ENCODE measurements at places on chromosomes 6 and 20. TPM values are rescaled to one million over a fixed set of nuclear protein-coding genes. Genes with fewer than 3 reads are reported as not detected.

GRCh38 chr20:46683939-46684750 lies 5.1 kb downstream of the TP53RK start:
- DNase-seq = no peak

DNA sequence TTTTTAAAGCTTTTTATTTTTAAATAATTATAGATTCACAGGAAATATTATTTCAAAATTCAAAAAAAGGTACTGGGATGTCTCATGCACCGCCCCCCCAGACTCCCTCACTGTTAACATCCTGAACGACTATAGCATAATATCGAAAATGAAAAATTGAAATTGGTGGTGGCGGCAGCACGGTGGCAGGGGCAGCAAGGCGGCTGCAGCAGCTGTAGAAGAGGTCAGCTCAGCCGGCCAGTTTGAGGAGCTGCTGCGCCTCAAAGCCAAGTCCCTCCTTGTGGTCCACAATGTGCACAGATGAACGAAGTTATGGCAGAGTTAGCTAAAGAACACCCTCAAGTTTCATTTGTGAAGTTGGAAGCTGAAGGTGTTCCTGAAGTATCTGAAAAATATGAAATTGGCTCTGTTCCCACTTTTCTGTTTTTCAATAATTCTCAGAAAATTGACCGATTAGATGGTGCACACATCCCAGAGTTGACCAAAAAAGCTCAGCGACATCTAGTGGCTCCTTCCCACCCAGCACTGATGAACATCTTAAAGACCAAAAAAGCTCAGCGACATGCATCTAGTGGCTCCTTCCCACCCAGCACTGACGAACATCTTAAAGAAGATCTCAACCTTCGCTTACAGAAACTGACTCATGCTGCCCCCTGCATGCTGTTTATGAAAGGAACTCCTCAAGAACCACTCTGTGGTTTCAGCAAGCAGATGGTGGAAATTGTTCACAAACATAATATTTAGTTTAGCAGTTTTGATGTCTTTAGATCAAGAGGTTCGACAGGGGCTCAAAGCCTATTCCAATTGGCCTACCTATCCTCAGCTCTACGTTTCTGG lies 100.8 kb downstream of the FAM217A start:
- DNase-seq = peak; percentile 62

DNA sequence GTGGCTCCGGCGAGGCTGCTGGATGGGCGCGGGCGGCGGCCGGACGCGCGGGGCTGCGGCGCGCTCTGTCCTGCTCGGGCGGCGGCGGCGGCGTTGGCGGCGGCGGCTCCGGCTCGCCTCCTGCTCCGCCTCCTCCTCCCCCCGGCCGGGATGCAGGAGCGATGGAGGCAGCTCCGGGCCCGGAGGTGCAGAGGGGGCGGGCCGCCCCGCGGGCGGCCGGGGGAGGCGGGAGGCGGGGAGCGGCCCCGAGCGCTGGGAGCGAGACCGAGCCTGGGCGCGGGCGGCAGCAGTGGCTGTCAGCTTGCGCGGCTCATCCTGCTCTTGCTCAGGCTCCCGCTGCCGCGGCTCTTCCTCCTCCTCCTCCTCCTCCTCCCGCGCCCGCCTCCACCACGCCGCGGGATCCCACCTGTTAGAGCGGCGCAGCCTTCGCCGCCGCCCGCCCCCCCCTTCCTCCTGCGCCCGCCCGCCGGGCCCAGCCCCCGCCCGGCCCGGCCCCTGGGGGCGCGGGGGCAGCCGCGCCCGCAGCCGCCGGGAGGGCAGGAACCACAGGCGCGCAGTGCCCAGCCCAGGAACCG lies at the start of gene NOL4L:
Gene NOL4L, minus strand, starts transcription at position 323 of the 575 bp plus-strand sequence. CDS start 443 bp downstream, outside the sequence.
- peak; percentile 58 for DNase-seq

DNA sequence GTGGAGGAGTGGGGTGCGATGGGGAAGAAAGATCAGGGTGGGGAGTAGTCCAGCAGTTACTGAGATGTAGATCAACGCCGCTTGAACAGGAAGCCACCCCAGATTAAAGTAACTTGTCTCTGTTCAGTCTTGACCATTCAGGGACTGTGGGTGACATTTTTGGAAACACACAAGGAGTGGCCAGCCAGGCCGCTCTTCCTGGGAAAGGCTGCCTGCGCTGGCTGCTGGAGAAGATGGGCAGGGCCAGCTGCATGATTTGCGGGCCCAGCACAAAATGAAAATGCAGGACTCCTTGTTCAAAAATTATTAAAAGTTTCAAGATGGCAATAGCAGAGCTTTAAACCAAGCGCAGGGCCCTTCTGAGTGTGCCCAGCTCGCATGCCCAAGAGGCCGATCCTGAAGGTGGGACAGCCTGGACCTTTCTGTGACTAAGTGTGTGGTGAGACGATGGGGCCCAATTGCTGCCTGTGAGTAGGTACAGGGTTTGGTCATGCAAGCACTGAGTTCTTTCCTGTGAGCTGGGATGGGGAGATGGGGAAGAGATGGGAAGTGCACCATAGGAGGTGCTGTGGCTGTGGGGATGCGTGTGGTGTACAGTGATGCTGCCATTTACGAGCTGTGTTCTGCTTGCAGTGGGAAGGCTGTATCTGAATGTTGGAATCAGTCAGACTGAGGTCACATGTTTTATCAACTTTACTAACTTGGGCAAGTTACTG lies 51.3 kb downstream of the DAAM2 start:
- DNase-seq = no peak

GRCh38 chr6:52622810-52623209 lies 46.0 kb upstream of the TRAM2 start:
- DNase-seq = no peak

DNA sequence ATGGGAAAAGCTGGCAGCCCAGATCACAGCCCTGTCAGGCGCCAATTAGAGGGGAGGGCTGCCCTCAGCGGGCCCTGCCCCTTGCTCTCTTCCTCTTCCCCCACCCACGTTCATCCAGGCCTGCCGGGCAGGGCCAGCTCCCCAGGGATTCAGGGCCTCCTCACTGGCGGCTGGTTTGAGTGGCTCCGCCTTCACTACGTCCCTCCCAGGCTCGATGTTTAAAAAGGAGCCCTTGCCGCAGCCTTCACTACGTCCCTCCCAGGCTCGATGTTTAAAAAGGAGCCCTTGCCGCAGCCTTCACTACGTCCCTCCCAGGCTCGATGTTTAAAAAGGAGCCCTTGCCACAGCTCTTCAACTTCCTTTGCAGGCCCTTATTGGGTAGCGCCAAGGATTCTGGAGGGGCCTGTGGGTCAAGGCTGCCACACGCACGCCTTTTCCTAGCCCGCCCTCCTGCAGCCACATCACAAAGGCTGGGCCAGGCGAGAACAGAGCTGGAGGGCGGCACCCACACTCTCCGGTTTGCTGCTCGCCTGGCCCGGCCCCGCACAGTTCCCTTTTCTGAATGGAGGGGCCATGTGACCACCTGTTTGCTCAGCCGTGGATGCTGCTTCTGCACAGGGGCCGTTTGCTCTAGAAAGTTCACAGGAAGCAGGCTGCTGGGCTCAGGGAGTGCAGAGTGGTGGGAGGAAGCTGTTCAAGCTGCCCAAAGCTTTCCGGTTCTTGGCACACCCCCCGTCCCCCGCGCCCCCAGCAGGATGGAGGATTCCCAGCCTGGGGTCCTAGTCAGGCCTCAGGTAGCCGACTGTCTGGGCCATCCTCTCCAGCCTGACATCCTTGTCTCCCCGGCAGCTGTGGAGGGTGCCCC lies 1.6 kb downstream of the SLC17A9 start:
- DNase-seq = peak; percentile 81

- DNase-seq = peak; percentile 63
Observed at GRCh38 chr6:16318538-16318937, 80.2 kb downstream of the GMPR start.

GRCh38 chr6:166221040-166221439 lies 53.4 kb upstream of the TBXT start:
- peak; percentile 38 for DNase-seq

GRCh38 chr20:5779071-5779900 lies 29.1 kb downstream of the SHLD1 start:
- no peak for DNase-seq

DNA sequence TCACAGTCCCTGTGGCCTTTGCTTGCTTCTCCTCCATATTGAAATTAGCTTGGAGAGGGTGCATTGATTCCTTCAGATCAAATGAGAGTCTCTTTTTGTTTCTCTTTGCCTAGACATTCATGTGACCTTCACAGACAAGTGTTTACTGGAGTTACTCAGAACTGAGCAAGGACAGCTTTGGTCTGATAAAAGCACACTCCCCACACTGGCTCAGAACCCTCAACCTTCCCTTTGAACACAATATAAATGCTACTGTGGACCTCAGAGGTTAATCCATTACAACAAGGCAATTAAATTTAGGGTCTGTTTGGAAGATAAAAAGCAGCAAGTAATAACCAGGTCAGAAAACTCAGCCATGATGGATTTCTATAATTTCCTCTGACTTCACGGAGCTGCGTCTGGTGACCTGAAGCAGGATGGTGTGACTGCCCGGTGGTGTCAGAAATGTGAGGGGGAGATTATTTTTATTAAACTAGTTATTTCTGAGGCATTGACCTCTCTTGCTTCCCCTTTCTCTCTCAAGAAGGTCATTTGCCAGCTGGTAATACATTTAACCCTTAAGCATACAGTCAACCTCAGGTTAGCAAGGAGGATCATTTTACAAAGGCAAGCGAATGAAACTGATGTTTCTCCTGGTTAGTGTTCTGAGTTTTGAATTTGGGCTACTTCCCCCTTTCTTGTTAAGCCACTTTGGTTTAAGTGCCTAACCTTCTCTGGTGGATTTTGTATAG lies 208.2 kb downstream of the CLIC5 start:
- no peak for DNase-seq

GRCh38 chr6:12294851-12295536 lies 4.8 kb downstream of the EDN1 start:
- no peak for DNase-seq

- no peak for DNase-seq
Observed at GRCh38 chr6:92404281-92404680, 1015.1 kb downstream of the EPHA7 start.

DNA sequence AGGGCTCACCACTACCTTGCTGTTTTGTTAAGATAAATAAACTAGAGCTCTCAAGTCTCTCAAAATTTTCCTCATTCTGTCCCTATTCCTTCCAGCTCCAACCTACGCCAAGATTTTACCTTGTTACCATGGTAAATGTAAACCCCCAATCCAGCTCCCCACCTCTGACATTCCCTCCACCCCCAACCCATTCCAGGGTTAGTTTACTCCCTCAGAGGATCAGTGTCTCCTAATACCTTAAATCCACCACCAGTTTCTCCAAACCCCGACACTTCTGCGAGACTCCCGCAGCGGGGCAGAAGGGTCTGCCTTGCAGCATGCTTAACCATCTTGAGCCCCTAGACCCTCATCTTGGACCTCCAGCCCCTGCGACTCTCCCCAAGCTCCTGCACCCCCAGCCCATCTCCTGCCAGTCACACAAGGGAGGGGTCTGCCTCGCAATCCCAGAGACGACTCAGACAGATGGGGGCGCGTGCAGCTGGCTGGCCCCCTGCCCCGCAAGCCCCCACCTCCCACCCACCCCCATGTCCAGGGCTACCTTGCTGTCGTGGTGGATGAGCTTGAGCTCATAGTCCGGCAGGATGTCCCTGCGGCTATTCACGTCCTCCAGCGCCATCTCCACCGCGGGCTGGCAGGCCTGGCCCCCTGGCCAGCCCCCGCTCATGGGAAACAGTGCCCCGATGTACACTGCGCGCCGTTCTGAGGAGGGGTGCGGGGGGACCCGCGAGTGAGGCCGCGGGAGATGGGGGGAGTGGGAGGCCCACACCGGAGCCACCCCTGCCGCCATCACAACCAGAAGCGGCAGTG lies 5.8 kb downstream of the GABBR1 start:
- DNase-seq = no peak

The SLC2A10 gene
- not detected for total RNA-seq

The RSPO3 gene
- total RNA-seq = not detected

The NT5DC1 gene
- total RNA-seq = 51.3 TPM

The CST3 gene
- 0.29 TPM for total RNA-seq

The MYLK4 gene
- 0.05 TPM for total RNA-seq

The PLEKHG1 gene
- total RNA-seq = 6.7 TPM

The SNAI1 gene
- not detected for total RNA-seq
